Pancreas (tissue), 10 donors: ENCODE measurements at places on chromosomes 4 and X. TPM values are rescaled to one million over a fixed set of nuclear protein-coding genes. Genes with fewer than 3 reads are reported as not detected.
A peak's percentile ranks its signal among the peaks of the same experiment; 100 is the strongest.

The LAGE3 gene
- polyA plus RNA-seq: 15.2 TPM

The MORC4 gene
- 5.4 TPM for polyA plus RNA-seq

The TMLHE gene
- 4.8 TPM for polyA plus RNA-seq

The CXCL6 gene
- 6.4 TPM for polyA plus RNA-seq

The CHRNA9 gene
- polyA plus RNA-seq: not detected

The KCTD8 gene
- 1.1 TPM for polyA plus RNA-seq

The SLC25A31 gene
- polyA plus RNA-seq: not detected

The NEUROG2 gene
- polyA plus RNA-seq: not detected

DNA sequence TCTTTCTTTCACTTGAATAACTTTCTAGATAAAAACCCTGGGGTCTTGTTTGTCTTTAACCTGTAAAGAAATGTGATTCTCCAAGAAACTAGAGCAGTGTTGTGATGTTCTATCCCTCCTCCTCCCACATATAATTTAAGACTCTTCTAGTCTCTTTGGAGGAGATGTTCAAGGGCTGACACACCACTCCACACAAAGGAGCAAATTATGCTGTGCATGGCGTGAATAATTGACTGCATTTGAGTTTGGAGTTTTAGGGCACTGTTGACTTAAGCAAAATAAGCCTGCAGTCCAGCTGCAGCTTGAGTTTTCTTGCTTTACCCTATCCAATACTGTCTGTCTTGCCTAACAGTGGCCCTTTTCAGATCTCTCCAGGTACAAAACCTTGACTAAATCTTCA is 119.7 kb downstream of the CHRDL1 start:
- no peak overlapping the region for H3K4me3 ChIP-seq
- H3K4me1 ChIP-seq: no peaks in the 10 kb centered on the region
- H3K36me3 ChIP-seq: no peaks in the 10 kb centered on the region
- H3K27me3 ChIP-seq: no peaks in the 10 kb centered on the region
- no peak for DNase-seq

- peaks cover 11% of the 10 kb centered on the region for H3K4me1 ChIP-seq
- peak; percentile 86 for DNase-seq
- peak overlapping the region; percentile 77 for H3K27ac ChIP-seq
These were observed 29.0 kb downstream of the NOP14 start for GRCh38 chr4:2934077-2934812.

DNA sequence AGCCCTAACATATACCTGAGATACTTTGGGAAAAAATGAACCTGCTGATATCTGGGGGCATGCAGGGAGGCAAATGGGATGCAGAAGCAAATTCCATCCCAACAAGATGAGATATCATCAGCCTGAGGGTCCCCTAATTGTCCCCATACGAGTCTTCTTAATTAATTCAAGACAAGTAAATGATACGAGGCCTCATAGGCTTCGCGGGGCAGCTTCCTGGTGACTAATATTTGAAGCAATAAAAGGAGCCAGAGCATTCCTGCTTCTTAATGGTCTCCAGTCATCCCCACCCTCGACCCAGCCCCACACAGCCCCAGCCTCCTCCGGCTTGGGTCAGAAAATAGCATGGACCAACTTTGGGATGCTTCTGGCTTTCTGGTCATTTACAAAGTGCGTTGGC is 99.6 kb upstream of the MSX1 start:
- H3K27me3 ChIP-seq: no peaks in the 10 kb centered on the region
- H3K4me3 ChIP-seq: no peak overlapping the region
- H3K27ac ChIP-seq: no peak overlapping the region
- no peak for DNase-seq
- H3K36me3 ChIP-seq: no peaks in the 10 kb centered on the region

DNA sequence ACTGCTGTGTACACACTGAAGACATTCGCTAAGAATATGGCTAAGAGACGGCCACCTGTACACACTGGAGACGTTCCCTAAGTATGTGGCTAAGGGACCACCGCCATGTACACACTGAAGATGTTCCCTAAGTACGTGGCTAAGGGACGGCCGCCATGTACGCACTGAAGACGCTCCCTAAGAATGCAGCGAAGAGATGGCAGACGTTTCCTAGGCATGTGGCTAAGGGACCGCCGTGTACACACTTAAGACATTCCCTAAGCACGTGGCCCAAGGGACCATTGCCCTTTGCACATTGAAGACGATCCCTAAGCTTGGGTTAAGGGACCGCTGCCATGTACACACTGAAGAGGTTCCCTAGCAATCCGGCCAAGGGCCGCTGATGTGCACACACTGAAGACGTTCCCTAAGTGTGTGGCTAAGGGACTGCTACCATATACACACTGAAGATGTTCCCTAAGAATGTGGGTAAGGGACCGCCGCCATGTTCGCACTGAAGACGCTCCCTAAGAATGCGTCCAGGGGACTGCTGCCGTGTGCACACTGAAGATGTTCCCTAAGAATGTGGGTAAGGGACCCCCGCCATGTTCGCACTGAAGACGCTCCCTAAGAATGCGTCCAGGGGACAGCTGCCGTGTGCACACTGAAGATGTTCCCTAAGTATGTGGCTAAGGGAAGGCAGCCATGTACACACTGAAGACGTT is 36.7 kb downstream of the DHRSX start:
- no peaks in the 10 kb centered on the region for H3K36me3 ChIP-seq
- no peaks in the 10 kb centered on the region for H3K27me3 ChIP-seq
- no peak overlapping the region for H3K4me3 ChIP-seq
- no peak for DNase-seq
- H3K27ac ChIP-seq: no peak overlapping the region

DNA sequence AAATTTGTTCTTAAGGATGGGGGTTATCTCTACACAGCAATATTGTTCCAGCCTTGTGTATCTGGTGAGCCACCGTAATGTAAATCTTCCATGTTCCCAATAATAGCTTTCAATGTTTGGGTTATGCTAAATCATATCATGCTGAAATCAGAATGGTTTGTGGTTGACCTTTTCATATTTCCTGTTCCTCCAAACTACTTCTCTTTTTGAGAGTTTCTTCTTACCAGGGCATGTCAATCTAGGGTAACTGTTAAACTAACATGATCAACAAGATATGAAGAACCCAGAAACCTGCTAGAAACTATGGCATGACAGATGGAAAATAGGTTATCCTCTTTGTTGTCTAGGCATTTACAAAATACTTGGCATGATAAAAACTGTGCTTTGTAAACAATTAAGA is 22.0 kb downstream of the TNMD start:
- no peak overlapping the region for H3K27ac ChIP-seq
- no peak overlapping the region for H3K4me3 ChIP-seq
- H3K4me1 ChIP-seq: no peaks in the 10 kb centered on the region
- H3K27me3 ChIP-seq: no peaks in the 10 kb centered on the region
- no peak for DNase-seq

- no peak overlapping the region for H3K27ac ChIP-seq
- no peak overlapping the region for H3K4me3 ChIP-seq
- H3K4me1 ChIP-seq: no peaks in the 10 kb centered on the region
These were observed 272.2 kb upstream of the NRK start for GRCh38 chrX:105550043-105550663.

- no peak overlapping the region for H3K4me3 ChIP-seq
- no peaks in the 10 kb centered on the region for H3K27me3 ChIP-seq
- no peaks in the 10 kb centered on the region for H3K4me1 ChIP-seq
These were observed 13.1 kb upstream of the SLC9B1 start for GRCh38 chr4:103032574-103032973.

- no peaks in the 10 kb centered on the region for H3K36me3 ChIP-seq
- no peaks in the 10 kb centered on the region for H3K4me1 ChIP-seq
- DNase-seq: no peak
- H3K4me3 ChIP-seq: no peak overlapping the region
- no peak overlapping the region for H3K27ac ChIP-seq
These were observed 45.3 kb downstream of the KLHL15 start for GRCh38 chrX:23981711-23982110.

DNA sequence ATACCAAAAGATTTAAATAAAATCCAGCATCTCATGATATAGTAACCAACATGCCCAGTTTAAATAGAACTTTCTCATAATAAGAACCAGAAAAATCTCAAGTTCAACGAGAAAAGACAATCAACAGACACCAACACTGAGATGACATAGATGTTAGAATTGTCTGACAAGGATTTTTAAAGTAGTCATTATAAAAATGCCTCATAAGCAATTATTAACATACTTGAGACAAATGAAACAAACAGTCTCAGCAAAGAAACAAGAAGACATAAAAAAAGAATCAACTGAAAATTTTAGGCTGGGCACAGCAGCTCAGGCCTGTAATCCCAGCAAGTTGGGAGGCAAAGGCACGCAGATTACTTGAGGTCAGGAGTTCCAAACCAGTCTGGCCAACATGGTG is 118.1 kb downstream of the FGF16 start:
- H3K4me3 ChIP-seq: no peak overlapping the region
- no peak for DNase-seq
- H3K27ac ChIP-seq: no peak overlapping the region

DNA sequence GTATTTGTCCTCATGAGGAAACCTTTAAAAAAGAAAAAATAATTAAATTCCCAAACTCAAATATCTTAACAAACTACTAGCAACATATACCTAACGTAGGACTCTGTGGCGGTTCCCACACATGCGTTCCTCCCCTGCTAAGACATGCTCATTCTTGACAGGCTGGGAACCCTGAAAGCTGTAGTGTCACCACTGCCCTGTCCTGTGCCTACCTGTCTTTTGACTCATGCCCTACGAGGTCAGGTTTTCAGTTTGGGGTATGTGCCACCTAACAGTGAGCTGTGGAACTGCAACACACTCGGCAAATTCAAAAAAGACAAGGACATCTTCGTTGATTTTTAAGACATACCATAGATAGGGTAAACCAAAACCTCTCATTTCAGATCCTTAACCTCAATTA is 17.8 kb downstream of the IDS start:
- no peak for DNase-seq
- no peaks in the 10 kb centered on the region for H3K27me3 ChIP-seq
- H3K4me1 ChIP-seq: no peaks in the 10 kb centered on the region
- H3K27ac ChIP-seq: no peak overlapping the region
- no peaks in the 10 kb centered on the region for H3K36me3 ChIP-seq
- H3K4me3 ChIP-seq: no peak overlapping the region

GRCh38 chrX:20374450-20374849 is 107.7 kb upstream of the RPS6KA3 start:
- H3K4me1 ChIP-seq: peaks cover 8% of the 10 kb centered on the region
- H3K36me3 ChIP-seq: no peaks in the 10 kb centered on the region
- DNase-seq: no peak
- H3K4me3 ChIP-seq: no peak overlapping the region
- H3K27me3 ChIP-seq: no peaks in the 10 kb centered on the region

DNA sequence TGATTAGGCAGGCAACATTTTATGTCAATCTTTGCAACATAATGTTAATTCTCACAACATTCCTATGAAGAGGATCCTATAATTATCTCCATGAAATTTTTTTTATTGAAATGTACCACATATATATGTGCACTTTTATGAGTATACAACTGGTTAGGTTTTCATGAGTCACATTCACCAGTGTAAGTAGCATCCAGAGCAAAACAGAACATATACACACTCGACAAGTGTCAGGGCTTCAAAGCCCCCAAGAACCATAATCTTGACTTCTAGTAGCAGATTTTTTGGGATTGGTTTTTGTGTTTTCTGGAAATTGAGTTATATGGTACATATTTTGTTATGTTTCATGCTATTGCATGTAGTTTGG is 62.4 kb downstream of the ARHGAP10 start:
- DNase-seq: no peak
- H3K4me1 ChIP-seq: peaks cover 23% of the 10 kb centered on the region
- H3K36me3 ChIP-seq: no peaks in the 10 kb centered on the region
- H3K4me3 ChIP-seq: no peak overlapping the region
- H3K27me3 ChIP-seq: no peaks in the 10 kb centered on the region

DNA sequence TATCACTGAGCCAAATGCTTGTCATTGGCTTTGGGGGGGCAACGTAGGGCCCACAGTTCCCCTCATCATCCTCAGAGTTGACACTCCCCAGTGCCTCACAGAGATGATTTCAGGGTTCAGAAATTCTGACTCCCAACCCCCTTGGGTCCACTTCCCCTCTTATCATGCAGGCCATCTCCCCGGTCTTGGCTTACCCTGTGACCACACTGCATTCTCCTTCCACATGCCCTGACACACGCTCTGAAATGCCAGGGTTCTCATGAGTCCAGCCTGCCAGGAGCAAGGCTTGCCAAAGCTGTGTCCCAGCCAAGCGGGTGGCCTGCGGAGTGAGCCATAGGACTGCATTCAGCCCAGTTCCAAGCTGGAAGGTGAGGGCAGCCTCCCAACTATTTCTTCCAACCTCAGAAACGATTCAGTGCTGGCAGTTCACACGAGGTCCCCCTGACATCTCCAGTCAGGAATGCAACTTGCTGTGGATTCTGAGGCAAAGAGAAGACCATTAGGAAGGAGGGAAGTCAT is 101.2 kb downstream of the SMIM20 start:
- H3K27me3 ChIP-seq: no peaks in the 10 kb centered on the region
- H3K27ac ChIP-seq: no peak overlapping the region
- H3K36me3 ChIP-seq: no peaks in the 10 kb centered on the region

- no peak for DNase-seq
- H3K36me3 ChIP-seq: no peaks in the 10 kb centered on the region
- no peaks in the 10 kb centered on the region for H3K4me1 ChIP-seq
- no peaks in the 10 kb centered on the region for H3K27me3 ChIP-seq
- H3K4me3 ChIP-seq: no peak overlapping the region
These were observed 418.4 kb upstream of the FSTL5 start for GRCh38 chr4:162582180-162582579.

DNA sequence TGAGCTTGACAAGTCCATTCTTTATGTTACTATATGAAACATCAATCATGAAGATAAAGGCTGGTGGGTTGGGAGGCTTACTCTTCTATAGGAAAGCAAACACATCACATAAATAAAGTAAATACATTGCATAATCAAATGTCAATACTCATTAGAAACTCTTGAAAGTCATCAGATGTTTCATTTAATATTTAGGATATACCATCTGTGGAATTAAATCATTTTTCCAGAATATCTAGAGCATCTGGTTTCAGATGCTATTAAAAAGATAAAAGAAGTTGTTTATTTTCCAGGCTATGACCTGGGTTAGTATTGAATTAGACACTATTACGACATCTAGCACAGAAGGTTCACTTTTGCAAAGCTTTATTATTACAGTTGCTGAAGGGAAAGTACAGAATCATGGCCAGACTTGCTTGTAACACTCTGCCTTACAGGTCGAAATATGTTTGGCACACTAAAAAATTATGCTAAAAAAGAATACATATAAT is 72.6 kb downstream of the METTL14 start:
- H3K27me3 ChIP-seq: no peaks in the 10 kb centered on the region
- H3K4me1 ChIP-seq: peaks cover 5% of the 10 kb centered on the region
- H3K27ac ChIP-seq: no peak overlapping the region
- no peak for DNase-seq
- H3K4me3 ChIP-seq: no peak overlapping the region
